ENCODE measurements at places on chromosomes 12 and 14.

DNA sequence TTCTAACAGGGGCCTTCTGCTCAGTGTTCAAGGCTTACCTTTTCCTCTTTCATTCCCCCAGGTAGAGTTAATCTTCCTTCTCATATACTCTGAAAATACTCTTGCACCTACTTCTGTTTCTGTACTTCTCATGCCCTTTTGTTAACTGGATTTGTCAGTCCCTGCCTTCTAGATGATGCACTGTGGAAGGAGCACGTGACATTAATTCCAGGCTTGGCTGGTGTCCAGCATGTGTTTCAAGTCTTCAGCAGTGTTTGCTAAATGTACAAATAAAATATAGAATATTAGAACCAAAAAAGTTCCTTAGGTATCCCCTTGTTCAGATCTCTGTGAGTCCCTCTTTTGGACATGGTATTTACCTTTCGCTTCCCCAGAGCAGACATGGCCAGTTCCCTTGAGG is 27.9 kb upstream of the EVL start:
- no peak for DNase-seq

DNA sequence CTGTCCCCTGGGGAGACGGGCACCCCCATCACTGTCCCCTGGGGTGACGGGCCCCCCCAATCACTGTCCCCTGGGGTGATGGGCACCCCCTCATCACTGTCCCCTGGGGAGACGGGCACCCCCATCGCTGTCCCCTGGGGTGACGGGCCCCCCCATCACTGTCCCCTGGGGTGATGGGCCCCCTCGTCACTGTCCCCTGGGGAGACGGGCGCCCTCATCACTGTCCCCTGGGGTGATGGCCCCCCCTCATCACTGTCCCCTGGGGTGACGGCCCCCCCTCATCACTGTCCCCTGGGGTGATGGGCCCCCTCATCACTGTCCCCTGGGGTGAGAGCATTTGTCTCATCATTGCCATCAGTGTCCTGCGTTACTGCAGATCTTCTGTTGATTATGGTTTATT is 38.6 kb downstream of the PACS2 start:
- DNase-seq, result no peak

DNA sequence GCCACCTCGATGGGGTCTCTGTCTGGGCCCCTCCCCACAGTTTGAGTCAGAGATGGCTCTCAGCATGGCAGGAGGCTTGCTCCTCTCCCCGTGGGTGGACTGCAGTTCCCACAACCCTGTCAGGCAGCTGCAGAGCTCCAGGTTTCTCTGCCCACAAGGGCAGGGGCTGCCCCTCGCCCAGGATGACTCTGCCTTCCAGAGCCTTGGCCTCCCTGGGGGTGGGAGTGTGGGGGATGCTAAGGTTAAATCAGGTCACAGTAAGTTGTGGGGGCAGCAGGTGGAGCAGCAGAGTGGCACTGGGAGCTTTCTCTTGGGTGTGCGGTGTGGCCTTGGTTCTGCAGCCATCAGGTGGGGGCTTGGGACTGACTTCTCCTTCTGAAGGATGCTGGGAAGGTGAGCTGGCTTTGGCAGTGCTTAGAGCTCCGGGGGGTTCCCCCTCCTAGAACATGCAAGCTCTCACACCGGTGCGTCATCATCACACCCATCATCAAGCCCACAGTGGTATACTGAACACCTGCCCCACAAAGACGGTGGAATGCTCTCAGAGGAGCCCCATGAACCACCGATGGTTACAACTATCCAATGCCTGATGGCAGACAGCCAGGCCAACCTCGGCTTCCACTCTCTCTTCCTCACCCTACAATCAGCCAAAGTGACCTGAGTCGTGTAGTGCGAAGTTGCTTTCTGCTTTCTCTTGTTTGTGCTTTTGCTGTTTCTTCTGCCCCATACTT is 39.7 kb downstream of the ERH start:
- peak; percentile 68 for DNase-seq

DNA sequence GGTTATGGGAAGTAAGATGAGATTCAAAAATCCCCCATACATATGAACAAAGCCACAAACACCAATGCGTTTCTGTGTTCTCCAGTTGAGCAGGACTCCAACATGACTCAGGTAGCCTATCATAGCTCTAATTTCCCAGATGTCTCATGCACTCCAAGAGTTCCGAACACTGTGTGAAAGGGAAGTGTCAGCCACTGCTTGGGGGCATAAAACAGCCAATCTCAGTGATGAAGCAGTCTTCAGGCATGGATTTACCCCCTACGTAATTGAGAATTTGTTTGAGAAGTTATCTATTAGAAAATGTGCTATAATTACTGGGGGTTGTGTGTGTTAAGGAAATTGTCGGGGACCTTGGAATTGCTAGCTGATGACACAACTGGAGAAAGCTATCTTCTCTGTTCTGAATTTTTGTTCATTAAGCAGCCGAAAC is 153.9 kb upstream of the AVPR1A start:
- DNase-seq, result no peak

DNA sequence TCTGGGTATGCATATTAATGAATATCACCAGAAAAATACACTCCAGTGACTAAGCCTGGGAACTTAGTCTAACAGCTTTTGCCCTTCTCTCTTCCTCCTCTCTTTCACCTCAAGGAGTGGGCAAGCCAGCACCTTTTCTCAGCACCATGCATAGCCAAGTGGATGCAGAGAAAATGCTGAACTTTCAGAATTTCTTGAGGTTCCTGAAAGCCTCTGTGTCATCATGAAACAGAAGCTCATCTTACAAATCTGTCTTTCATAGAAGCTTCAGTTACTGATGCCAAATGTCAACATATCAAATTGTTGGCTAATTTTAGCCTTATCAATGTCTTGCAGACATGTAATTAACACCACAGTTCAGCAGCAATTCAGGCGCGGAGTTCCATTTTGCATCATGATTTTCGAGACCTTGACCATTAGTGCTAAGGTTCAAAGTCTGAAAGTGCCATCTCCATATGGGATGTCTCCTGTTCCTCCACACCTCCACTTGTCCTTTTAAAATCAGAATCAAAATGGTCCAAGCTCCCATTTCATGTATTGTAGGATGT is 51.1 kb upstream of the RPH3A start:
- no peak for DNase-seq

- DNase-seq, result no peak
Measured at GRCh38 chr12:109940339-109940923, 40.4 kb downstream of the TCHP start.

- no peak for DNase-seq
Measured at GRCh38 chr14:71658261-71658860, 273.9 kb upstream of the RGS6 start.

GRCh38 chr12:54431911-54432814 is 13.1 kb upstream of the ITGA5 start:
- no peak for DNase-seq

GRCh38 chr12:47378222-47378582 is 298.4 kb upstream of the AMIGO2 start:
- no peak for DNase-seq

DNA sequence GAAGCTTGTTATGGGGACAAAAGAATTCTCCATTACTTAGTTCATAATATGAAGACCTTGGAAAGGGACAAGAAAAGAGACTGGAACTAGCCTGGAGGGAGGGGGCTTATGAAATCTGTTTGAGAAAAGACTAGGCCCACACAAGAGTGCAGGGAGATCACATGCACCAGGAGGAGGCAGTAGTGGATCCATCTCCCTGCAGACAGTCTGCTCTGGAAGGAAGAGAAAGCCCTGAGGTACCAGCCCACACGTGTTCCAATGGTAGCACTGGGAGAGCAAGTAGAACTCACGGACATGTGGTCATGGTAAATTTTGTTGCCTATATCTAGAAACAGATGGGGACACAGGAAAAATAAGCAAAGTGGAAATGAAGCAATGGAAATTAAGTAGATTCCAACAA is 445.4 kb downstream of the SOX5 start:
- no peak for DNase-seq

DNA sequence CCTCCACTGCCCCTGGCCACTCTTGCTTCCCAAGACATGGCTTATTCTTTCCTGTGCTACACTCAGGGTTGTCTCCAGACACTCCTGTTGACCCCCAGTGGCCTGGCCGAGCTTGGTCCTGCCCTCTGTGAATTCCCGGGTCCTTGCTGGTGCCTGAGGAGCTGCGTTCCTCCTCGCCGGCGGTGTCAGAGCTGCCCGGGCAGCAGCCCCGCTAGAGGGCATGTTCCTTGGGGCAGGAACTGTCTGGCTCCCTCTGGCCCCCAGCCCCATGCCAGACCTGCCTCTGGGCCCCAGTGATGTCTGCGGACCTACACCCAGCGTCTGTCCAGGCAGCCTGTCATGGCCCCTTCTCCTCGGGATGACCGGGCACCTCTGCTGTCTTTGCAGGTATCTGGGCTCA is 68.4 kb downstream of the AACS start:
- DNase-seq, result no peak

DNA sequence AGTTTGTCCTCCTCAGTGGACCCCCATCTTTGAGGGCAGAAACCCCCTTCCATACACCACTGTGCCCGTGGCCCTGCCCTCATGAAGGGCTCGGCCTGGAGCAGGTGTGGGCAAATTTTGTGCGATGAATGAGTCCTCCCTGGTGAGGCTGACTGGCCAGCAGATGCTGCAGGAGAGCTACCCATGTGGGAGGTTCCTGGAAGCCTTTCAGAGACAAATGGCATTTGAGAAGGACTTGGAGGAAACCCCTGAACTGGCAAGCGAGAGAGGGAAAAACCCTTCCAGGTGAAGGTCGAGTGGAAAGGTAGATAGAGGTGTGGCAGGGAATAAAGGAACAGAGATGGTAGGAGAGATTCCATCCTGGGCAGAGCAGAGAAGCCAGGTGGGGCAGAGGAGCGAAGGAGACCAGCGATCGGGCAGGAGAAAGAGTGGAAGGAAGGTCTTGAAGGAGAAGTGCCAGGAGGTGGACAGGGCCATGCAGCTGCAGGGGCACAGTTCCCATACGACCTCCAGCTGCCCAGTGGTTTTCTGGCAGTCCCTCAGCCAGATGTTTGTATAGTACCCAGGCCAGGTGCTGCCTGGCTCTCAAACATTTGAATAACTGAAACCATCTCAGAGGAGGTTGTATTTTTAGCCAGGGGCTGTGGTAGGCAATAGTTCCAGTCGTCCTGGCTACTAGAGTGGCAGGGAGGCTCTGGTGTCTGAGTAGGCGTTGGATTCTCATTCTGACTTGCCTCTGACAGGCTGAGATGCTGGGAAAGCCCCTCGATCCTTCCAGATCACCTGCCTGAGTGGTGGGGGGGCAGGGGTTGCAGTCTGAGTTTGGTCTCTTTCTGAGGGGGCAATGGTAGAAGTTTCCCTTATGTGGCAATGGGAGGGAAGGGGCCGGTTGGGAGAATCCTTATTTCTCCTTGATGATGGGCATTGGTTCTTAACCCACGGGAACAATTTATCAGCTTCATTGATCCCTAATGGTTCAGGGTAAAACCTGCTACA is 40.1 kb downstream of the FBXL14 start:
- DNase-seq, result peak; percentile 59

DNA sequence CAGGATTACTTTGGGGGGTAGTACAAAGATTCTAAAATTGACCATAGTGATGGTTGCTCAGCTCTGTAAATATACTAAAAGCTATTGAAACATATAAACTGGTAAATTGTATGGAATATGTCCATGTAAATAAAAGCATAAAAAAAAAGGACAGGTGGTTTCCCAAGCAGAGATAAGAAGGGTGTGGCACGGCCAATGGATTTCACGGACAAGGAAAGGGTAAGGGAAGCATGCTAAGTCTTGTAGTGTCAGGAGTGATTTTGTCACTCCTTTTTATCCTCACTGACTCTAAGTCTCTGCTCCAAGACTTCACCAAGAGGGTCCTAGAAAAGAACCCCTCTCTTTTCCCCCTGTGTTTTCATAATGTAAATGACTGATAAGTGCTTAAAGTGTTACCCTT is 229.2 kb downstream of the SPTSSA start:
- no peak for DNase-seq

DNA sequence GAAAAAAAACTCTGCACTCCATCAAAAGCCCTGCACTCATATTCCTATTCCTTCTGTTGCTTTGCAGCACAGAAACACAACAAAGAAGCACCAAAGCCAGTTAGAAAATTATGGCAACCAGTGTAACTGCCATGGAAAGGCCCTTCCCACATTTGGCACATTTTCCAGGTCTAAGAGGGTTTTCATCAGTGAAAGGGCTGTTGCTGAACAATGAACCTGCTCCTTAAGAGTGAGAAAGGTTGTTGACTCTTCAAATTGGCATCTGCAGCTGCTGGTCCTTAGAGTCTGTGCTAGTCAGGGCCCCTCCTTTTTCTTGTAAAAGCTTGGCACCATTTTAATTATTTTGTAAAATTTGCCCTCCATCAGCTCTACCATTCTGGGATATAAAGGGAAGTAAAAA is 378.7 kb upstream of the KITLG start:
- DNase-seq, result no peak

DNA sequence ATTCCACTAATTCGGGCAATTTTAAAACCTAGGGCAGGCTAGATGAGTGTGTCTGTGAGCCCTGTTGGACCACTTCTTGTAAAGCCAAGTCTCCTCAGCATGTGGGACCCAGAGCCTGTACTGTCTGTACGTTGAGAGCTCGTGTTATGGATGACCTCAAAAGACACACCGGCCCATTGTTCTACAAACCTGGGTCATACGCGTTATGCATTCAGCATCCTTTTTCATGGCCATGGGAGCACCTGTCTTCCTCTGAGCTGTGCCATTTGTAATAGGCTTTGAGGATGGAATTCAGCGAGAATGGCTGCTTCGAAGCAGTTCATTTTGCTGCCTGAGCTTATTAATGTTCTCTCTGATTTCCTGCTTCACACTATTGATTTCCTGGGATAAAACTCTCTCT is 15.0 kb downstream of the WSCD2 start:
- no peak for DNase-seq

DNA sequence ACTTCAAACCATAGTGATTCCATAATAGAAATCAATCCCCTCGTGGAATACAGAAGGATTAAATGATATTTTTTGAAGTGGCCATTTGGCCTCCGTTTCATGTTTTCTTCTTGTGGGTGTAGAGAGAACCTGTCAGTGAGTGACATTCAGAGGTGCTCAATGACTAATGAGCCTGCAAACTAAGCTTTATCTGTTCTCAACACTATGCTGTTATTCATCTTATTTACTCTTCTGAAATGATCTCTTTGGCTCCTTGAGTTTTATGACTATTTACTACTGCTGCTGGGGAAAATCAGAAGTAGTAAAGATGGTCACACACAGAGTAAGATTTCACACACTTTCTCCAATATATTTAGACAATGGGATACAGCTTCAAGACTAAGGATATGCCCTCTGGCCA is 30.4 kb downstream of the ATP2B1 start:
- DNase-seq, result no peak
